Putamen (tissue), 1 donor: ENCODE measurements at places on chromosomes 6 and 20.

DNA sequence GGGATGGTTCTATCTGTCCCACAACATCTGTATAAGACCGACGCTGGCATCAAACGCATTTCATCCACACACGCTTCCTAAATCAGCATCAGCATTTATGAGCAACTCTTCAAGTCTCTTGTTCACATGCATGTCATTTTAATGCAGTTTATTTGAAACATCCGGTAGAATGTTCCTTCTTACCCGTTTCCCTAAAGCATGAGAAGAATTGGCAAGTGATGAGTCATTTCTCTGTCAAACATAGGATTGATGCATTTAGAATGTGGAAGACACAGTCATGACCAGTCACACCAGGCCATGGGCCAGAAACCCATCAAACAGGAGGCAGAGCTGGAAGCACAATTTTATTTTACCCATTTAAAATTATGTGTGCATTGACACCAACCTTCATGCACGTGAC lies 122.8 kb downstream of the UST start:
- DNase-seq, result no peak

DNA sequence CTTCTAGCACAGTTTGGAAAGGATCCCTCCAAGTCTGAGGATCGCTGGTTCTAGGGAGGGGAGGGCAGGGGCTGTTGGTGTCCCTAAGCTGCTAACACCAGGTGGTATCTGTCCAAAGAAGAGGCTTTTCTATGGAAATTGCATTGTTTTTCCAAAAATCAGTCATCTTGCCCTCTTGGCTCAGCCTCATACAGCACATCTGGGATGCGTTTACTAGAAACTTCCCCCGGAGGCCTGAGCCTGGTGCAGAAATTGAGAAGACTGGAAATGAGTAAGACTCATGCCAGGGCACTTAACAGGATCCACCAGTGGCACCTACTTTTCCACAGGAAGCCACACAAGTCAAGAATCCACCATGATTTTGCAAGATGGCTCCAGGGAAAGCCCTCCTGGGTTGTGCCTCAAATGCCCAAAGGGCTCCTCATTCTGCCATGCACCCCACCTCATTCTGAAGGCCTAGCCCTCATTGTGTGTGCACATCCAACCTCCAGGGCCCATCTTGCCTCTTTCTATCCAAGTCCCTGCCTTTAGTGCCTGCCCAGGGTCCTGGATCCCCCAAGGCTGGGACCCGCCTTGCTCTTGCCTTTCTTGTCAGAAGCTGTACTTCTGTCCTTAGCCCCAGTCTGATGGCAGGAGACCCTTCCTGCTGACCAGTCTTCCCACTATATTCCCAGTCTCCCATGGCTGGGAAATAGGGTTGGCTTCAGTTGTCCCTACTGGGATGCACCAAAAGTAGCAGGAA lies 97.6 kb downstream of the MRPL14 start:
- DNase-seq, result no peak

- DNase-seq, result peak; percentile 48
Observed at GRCh38 chr6:24919056-24919892, 16.5 kb downstream of the RIPOR2 start.

DNA sequence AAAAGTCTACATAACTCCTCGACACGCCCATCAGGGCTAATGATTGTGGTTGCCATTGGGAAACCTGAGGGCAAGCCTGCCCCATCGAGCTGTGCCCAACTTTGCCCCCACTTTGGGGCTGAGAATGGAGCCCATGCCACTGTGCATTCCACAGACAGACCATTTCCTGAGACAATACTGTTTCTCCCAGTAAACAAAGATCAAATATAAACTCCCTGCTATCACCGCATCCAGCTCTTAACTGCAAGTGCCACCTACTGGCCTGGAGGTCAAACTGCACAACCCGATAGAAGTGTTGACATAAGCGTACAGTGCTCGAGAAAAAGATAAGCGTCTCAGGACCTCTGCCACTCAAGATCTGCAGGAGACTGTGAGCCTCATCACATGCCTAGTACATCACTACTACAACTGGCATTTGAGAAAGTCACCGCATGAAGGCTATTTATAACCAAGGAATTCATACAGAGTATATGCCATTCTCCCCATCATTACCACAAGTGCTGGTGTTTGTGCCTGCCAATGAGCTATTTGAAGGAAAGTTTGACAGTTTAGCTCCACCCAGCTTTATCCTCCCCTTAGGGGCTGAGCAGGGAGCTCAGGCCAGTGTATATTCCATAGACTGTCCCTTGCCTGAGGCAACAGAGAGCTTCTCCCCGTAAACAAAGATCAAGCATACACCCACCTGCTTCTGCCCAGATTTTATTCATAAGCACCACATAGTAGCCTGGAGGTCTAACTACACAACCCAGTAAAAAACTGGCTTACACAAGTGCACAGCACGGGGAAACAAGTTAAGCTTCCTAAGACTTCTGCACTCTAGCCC lies 4.5 kb upstream of the DEFB126 start:
- no peak for DNase-seq

DNA sequence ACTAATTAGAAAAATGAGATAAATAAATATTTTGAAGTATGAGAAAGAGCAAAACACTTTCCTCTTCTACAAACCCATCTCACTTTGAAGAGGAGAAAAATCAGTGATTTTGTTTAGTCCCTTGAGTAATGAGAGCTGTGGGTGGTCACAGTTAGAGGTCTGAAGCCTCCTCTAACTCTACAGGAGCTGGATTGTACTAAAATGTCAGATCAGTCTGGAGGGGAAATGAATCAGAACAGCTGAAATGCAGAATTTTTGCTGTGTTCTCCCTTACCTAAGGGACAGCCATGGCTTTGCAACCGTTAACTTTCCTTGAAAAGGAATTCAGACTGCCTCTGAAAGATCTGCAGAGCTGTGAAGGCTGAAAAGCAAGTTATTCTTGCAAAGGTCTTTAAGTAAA lies 11.4 kb upstream of the RFPL4B start:
- DNase-seq, result no peak

- DNase-seq, result no peak
Observed at GRCh38 chr6:151963001-151963400, 155.5 kb downstream of the ESR1 start.

DNA sequence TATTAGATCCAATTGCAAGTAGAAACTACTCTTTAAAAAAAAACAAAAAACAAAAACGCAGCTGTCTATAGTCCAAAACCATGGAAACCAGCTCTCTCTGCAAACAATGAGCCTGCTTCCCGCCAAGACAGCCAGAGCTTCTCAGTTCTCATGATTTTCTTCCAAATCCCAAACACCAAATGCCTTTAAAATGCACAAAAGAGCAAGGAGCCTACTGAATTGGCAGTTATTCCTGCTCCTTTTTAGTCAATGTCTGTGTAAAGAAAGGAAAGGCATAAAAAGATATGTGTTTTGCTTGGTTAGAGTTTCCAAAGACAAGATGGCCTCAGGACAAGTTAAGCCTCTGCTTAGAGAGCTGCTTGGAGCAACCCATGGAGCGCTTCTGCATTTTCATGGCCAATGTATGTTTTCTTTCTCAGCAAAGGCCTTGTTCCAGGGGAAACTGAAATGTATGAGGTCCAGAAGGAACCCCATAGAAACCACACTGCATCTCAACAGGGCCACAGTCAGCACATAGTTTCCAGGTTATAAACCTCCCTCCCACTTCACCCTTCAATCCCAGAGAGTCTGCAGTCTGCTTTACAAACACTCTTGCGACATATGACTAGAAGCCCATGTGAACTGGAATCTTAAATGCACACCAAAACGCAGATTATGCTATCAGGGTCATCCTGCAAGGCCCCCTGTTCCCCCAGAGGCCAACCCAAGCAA lies 209.3 kb upstream of the TAB2 start:
- DNase-seq, result peak; percentile 45

- DNase-seq, result no peak
Observed at GRCh38 chr6:84515067-84515466, 249.3 kb downstream of the TBX18 start.

- DNase-seq, result no peak
Observed at GRCh38 chr6:125279961-125280360, 21.8 kb downstream of the HDDC2 start.

- no peak for DNase-seq
Observed at GRCh38 chr6:83369692-83370091, 61.2 kb downstream of the ME1 start.

DNA sequence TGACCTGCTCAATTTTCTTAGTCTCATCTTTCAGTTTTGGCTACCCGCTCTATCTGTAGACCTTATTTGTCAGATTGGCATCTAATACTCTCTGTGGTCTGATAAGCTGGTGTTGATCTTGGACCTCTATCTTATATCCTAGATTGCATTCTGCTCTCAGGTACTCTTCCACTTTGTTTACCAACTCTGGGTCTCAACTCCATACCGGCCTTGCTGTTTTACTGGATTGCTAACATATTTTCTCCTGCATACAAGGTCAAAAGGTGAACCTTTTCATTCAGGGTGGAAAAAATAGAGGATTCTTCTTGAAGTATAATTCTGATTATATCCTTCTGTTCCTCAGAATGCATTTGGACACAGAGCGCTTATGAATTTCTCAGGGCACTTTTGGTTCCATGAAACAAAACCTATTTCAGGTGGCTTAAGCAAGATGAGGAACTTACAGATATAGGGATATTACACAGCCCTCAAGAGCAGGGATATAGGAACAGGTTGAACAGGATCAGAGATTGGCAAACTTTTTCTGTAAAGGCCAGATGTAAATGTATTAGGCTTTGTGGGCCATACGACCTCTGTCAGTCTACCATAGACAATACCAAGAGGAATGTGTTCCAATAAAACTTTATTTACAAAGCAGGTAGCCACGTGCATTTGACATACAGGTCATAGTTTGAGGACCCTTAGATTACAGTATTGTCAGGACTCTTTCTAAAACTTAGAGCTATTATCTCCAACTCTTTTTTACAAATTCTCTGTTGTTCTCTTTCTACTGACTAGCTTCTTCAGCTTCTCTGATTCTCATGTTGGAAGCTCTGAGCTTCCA lies 2.5 kb upstream of the SH3BGRL2 start:
- no peak for DNase-seq

DNA sequence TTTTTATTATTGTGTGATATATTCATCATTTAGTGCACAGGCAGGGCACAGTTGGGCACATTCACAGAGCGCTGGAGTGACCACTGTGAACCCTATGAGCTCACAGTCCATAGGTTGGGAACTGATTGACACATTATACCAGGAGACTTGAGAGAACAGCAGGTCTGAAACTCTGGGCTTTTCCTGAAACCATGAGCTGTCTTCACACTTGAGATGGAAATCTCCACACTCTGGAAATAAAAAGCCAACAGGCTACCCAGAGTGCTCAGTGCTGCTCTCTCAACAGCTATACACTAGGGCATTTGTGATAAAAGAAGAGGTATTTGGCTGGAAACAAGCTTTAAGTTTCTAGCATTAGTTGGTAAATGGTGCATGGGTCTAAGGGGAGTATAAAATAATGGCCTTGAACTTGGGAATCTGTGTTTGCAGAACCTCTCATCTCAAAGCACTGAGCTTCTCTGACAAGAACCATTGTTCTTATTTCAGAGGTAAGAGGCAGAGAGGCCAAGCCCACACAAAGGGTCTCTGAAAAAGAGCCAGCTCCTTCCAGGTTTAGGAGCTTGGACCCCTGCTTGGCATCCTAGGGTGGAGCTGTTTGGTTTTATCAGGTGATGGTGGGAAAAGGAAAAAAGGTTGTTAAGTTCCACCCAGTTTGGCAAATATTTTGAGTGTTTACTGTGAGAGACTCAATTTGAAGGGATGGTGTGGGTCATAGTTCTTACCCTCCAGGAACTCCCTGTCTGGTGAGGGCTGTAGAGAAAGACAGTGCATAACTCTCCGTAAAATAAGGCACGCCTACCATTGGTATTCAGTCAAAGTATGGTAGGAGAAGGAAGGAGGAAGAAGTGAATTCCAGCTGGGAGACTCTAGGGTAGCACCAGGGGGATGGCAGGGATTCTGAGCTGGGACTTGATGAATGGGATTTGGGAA lies 14.5 kb downstream of the CHMP4B start:
- no peak for DNase-seq

GRCh38 chr6:157017861-157018260 lies 240.7 kb downstream of the ARID1B start:
- no peak for DNase-seq

GRCh38 chr6:167113047-167113754 lies 9.7 kb upstream of the CCR6 start:
- no peak for DNase-seq
